ENCODE measurements at places on chromosomes 6 and 20. TPM values are rescaled to one million over a fixed set of nuclear protein-coding genes. Genes with fewer than 3 reads are reported as not detected.

DNA sequence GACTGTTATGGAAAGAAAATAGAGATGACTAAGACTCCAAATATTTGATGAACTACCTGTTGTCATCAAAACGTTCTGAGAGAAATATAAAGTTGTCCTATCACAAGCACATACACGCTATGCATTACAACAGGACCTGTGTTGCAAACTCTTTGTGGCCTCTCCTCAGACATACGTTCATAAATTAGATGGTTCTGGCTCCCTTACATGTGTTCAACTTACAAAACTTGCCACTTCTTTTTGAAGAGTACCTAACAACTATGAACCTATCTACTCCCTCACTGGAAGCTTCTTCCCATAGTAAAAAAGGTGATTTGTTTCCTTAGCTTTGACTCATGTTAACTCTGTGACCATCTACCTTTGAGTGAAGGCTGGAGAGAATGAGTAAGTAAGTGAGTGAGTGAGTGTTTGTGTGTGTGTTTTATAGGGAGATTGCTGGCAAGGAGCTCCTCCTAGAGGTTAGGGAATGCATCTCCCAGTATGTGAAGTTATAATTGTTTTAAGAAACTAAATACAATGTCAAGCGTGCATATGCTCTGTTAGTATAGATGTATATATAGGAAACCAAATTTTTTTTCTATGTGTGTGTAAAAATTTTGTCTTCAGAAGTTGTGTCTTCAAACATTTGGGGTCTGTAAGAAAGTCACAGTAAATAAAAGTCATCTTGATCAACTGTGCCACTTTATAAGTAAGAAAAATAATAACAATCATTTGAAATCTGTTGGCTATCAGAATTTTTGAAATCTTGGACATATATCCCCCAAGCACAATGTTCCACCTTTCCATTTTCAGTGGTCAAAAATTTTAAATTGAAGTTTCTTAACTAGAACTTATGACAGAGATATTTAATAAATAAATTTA lies 1211.1 kb upstream of the GJE1 start:
- DNase-seq = peak; percentile 32
- no peak overlapping the region for H3K4me3 ChIP-seq
- H3K4me1 ChIP-seq = no peaks in the 10 kb centered on the region
- H3K27ac ChIP-seq = no peak overlapping the region
- H3K36me3 ChIP-seq = no peaks in the 10 kb centered on the region

Gene ECT2L
- total RNA-seq = not detected

Gene IRF4
- 500 TPM for total RNA-seq

Gene KCNB1
- total RNA-seq = not detected

Measured in activated naive CD4-positive, alpha-beta T cell treated with anti-CD3 and anti-CD28 coated beads for 36 hours (primary cell).